ENCODE measurements at places on chromosomes 1 and 21. TPM values are rescaled to one million over a fixed set of nuclear protein-coding genes. Genes with fewer than 3 reads are reported as not detected.

DNA sequence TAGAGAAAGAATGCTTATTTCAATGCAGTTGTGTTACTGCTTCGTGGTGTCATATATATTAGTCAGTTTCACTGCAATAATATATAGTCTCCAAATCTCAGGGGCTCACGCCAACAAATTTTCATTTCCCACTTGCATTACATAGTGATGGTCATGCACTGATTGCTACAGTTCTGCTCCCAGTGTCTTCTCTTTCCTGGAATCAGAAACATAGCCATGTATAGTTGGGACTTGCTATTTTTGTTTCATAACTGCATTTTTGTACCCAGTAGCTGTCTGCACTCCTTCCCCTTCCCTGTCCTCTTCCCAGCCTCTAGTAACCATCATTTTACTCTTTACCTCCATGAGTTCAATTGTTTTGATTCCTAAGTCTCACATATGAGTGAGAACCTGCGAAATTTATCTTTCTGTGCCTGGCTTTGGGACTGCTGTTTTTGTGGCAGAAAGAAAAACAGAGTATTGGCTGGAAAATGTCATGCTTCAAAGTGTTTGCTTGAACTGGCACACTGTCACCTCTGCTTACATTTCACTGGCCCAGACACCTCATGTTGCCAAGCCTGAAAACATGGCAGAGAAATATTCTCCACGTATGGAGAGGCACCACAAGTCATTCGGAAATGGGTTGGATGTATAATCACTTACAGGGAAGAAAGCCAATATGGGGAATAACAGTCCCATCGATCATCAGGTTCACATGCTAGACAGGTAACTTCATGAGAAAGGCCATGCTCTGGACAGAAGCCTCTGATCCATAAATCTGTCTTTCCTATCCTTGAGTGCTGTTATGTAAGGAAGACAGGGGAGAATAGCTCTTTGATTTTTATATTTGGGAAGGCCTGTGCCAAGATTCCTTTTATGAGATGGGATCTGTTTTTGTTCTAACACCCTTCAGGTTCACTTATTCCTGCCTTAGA, 60.4 kb upstream of the BACH1 start:
- peak; percentile 50 for DNase-seq

- DNase-seq = no peak
Measured at GRCh38 chr1:235407419-235407818, 40.2 kb downstream of the TBCE start.

DNA sequence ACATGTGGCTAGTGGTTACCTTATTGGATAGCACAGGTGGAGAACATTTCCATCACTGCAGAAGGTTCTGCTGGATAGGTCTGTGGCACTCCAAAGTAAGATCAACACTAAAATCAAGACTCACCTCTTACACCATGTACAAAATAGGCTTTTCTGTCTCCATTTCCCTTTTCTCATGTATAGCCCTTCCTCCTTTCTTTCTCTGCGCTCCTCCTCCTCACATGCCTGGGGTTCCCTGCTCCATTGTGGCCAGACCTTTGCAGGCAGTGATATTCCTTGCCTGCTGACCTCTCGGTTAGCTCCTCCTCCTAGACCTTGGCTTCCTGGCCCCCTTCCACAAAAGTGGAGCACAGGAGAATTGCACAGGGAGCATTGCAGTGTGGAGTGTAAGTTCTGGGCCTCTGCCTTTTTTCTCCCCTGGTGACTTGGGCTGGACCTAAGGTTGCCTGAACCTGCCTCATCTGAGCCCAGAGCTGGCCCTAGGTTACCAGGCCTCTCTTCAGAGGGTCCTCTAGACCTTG, 33.2 kb upstream of the RBM15 start:
- no peak for DNase-seq

DNA sequence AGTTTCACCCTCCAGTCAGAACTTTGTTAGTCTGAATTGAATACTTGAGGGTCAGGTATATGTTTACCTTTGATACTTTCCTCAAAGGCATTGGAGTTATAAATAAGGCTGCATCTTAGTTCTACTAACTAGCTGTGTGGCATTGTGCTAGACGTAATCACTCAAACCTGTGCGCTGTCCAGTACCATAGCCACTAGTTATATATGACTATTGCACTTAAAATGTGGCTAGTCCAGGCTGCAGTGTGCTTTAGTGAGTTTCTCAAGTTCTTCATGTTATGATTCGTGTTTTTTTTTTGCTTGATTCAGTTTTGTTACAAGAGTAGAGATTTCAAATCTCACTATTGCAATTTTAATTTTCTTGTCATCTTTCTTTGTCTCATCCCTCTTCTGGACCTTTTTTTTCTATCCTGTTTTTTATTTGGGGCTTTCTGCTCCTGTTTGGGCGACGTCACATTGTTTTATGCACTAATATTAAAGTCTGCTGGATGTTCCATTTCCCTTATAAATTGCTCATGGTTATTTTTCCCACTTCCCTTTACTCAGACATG, 5.7 kb downstream of the MAN1A2 start:
- DNase-seq = peak; percentile 44

DNA sequence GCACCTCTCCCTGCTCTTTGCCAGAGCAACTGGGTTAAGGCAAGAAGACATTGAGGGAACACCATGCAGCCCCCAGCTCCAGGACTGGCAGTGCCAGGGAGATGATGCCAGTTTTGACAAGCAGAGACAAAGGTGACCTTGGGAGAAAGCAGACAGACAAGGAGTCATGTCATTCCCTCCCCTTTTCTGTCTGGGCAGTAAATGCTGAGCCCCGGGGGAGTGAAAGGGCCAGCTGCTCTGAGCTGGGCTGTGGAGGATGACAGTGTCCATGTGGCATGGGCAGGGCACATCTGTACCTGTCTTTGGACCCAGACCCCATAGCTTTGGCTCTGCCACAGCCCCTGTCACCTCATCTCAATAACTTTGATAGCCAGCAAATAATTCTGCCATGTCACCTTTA, 24.2 kb downstream of the PLEKHA6 start:
- no peak for DNase-seq

DNA sequence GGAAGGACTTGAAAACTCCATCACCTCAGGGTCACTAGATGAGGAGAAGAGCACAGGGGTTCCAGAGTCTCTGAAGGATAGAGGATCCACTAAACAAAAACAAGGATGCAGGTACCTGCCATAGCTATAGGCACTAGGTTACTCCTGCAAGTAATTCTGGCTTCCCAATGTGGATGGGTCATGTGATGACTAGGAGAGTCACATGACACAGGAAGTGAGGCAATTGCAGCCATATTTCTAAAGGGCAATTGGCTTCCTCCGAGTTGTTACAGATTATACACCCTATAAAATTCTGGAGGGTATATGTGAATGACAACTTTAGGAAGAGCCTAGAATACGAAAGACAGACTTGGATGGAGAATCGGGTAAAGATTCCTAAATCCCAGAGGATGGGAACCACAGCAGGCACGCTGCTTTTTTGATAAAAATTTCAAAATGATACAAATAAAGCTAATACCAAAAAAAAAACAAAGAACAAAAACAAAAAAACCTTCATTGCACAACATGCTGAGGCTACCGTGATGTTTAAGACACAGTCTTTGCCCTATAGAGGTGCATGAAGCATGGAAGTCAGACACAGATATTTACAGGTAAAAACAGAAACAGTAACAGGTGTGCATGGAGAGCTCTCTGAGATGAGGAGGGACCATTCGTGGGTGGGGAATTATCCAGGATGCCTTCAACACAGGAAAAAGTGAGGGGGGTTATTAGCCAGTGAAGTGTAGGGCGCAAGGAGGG, 10.5 kb downstream of the MTX1 start:
- peak; percentile 79 for DNase-seq

- no peak for DNase-seq
Measured at GRCh38 chr21:14742119-14742518, 196.0 kb upstream of the SAMSN1 start.

GRCh38 chr1:61184040-61184713, 101.8 kb downstream of the NFIA start:
- peak; percentile 92 for DNase-seq

DNA sequence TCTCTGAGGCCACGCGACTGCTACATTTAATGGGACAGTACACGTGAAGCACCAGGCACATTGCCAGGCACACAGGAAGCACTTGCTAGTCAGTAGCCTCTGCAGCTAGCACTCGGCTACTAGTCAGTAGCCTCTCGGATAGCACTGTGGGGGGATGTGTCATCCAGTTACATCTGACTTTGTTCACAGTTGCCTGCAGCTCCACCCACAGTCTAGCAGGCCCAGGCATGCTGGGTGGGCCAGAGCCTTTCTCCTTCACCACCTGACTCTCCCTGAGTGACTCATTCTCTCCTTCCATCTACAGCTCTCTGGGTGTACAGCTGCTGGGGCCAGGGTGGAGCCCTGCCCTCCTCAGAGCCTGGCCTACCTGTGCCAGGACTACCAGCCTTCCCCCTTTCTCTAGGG, 51.5 kb downstream of the PTPRF start:
- DNase-seq = peak; percentile 97

- peak; percentile 90 for DNase-seq
Measured at GRCh38 chr1:114320586-114320985, 166.9 kb upstream of the SYT6 start.

Gene AQP10
- total RNA-seq = not detected

Gene PGLYRP3
- not detected for total RNA-seq

Gene CDC42SE1
- 63.2 TPM for total RNA-seq

Gene OLFML3
- 156 TPM for total RNA-seq

Gene PRR9
- total RNA-seq = not detected

Gene PLEKHG5
- 7.0 TPM for total RNA-seq

Measured in GM23248 (cell line).